Activated T-cell treated with anti-CD3 and anti-CD28 coated beads, Interleukin-2, amount 50 U/mL, for 24 hours (primary cell): ENCODE measurements at places on chromosomes 16 and 17.

DNA sequence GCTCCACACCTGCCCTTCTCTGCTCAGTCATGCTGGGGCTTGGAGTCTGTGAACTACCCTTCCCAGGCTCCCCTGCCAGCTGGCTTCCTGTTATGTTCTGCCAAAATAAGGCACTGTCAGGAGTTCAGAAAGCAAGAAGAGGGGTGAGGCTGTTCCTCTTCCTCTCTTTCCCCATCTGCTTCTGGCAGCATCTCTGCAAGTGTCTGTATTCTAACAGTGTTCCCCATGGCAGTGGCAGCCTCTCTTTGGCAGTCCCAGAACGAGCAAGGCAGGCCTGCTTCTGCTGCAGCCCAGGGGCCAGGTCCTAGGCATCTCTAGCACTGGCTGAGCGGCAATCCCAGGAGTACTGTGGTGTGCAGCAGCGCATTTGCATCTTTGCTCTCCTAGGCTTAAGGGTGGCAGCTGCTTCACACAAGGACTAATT, 219.1 kb downstream of the STX8 start:
- no peak for DNase-seq

DNA sequence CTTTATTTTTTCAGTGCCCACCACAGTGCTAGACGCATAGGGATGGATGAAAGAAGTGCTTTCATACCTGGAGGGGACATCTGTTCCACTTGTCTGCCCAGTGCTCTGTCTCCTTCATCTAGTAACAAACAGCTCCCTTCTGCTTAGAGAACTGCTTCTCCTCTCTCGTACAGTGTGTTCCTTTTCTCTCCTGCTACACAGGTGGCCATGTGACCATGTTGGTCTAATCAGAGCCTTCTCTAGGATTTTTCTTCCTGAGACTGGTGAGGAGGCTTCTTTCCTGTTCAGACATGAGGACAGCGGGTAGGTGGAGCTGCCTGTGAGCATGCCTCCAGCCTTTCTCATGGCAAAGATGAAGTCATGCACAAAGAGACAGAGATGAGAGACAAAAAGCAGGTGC, 182.7 kb downstream of the TMEM132E start:
- DNase-seq = no peak

GRCh38 chr17:42118545-42118944, 2.6 kb downstream of the KAT2A start:
- DNase-seq = no peak

DNA sequence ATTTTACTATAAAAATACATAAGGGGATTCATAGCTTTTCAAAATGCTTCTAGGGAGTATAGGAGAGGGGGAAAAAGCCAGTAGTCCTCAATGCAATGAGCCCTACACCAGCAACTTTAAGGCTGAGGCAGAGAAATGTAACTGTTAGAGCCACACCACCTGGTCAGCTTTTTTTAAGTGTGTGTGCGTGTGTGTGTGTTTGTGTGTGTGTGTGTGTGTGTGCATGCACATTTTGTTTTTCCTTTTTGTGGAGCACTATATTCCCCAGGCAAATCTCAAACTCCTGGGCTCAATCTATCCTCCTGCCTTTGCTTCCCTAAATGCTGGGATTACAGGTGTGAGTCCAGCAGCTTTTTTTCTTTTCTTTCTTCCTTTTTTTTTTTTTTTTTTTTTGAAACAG, 2.3 kb upstream of the MEIOC start:
- no peak for DNase-seq

DNA sequence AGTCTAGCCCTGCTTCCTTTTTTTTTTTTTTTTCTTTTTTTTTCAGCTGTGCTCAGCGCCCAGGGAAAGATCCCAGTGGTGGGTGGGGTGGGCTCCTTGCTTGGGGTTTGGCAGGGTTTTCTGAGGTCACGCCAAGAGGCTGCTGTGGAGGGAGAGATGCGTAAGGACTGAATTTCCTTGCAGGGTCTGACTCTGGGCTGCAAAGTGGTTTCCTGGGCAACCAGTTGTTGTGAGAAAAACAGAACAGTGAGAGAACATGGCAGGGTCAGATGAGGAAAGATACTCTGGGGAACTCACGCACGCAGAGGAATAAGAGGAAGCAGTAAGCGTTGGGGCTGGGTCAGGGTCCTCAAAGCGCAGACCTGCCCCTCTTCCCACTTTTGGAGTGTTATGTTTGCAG, 119.5 kb downstream of the IRF8 start:
- DNase-seq = peak; percentile 22

DNA sequence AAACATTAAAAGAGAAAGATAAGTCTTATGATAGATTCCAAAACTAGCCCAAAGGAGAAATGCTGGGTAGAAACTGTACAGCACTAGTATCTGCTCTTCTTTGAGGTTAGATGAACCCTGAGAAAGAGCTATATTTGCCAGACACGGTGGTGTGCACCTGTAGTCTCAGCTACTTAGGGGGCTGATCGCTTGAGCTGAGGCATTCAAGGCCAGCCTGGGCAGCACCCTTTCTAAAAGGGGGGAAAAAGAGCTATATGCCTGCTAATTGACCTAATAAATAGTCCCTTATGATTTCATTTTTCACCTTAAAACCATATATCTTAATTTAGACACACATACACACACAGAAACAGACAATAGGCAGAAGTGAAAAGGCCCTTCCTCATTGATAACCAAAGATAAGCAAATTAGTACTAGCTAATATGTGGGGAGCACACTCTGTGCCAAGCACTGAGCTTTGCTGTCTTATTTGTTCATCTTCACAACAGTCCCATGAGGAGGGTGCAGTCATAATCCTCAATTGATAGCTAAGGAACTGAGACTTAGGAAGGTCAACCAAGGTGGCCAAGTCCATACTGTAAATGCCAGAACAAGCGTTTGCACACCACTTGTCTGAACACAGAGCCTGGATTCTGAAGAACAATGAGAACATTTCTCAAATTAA, 56.6 kb upstream of the NLK start:
- DNase-seq = no peak

DNA sequence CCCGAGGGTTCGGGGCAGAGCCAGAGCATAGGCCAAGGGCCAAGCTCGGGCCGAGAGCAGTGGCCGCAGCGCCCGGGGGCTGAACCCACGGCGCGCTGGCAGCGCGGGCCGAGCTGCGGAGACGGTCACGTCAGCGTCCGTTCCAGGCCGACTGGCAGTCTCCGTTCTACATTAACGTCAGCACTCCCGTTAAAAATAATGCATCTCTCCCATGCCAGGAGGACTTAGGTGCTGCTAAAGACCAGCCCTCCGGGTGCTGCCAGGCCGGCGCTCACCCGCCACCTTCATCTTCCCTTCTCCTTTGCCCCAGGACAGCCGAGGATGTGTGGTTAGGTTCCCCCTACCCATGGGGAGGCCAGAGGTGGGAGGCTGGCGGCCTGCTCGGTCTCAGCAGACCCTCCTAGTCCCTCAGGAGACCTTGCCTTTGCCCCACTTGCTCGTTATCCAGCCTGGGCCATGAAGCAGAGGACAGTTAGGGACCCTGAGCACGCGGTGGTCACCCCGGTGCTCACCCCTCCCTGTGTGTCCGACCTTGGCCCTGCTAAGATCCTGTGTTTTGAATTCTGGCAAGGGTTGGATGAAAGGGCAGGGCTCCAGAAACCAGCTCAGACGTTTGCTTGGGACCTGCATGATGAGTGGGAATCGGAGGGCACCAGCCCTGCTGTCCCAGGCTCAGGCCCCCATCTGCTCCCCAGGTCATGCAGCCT, 572 bp downstream of the MPG start:
- no peak for DNase-seq

- no peak for DNase-seq
These were observed 3.7 kb downstream of the KLHDC4 start for GRCh38 chr16:87762071-87762571.

DNA sequence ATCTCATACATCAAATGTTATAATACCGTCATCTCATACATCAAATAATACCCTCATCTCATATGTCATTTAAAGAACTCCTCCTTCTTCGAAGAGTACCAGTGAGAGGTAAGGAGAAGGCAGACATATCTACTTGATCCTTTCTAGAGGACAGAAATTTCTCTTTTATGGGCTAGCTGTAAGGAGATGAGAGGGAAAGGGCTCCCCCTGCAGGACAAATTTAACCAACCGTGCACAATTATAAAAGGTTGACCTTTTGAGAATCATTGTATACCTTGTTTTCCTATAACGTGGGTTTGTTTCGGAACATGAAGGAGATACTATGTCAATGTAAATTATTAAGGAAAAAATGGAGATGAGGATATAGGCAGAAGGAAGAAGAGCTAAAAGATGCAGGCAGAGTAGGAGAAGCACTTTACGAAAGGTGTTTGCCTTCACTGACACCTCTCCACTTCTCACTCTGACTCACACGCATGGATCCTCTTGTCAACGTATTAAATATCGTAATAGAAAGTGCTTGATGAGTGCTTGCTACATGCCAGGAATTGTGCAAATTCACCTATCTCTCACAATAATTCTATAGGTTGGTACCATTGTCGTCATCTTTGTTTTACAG, 465.9 kb upstream of the ERCC4 start:
- no peak for DNase-seq

- DNase-seq = peak; percentile 89
These were observed at the start of gene STX8 for GRCh38 chr17:9575381-9576101. Gene STX8, minus strand, starts transcription at chr17:9575820. Its CDS starts 12 bp downstream, at chr17:9575808.

DNA sequence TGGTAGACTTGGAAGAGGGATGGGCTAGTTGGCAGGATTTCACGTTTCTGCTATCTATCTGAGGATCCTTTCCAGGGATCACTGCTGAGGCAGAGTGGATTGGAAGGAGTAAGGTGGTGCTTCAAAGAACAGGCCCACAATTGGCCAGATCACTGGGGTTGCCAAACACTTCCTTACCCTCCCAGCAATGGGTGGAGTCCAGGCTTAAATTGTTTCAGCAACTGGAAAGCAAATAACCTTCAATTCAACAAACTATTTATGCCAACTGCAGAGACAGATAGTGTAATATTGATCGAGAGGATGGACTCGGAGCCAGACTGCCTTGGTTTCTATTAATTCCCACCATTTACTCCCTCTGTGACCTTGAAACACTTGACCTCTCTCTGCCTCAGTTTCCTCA, 2.1 kb downstream of the ARRB2 start:
- no peak for DNase-seq

DNA sequence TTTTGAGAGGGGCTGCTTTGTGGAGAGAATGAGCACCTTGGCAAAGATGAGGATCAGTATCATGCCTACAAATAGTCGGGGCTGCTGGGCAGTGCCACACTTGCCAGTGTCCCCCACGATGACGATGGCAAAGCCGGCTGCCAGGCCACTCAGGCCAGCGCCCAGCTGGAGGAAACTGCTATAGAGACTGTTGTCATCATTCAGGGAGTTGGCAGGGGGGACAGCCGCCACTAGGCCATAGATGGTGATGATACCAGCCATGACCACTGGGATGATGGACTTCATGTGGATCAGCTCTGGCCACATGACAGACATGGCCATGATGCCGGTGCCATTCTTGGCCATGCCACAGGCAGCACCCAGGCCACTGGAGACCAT, 23.8 kb downstream of the MINK1 start:
- no peak for DNase-seq

DNA sequence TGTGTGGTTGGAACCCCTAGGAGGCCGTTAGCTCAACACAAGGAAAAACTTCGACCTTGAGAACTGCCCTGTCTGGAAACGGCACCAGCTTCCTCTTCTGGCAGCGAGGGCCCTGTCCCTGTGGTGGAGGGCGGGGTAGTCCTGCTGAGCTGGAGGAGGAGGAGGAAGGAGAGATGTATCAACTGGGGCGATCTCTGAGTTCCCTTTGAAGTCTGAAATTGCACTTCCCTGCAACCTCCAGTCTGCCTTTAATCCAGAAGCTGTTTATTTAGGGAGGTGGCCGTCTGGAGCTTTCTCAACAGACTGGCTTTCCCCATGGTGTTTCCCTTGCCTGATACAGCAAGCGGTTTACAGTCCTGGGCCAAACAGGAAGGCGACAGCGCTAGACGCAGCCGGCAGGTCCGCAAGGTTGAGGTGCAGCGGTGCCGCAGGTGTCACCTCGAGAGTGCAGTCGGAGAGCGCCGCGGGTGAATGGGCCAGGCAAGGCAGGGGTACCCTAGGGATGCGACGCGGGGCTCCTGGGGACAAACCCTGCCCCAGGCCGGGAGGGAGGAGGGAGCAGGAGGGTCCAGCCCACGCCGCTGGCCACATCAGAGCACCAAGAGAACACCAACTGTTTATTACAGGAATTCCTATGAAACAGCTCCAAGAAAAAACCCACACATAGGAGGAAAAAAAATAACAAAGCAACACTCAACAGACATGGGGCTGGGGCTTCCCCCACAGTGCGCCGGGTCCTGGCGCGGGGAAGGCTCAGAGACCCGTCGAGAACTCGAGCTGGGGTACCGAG, 11.4 kb upstream of the MRPS23 start:
- peak; percentile 57 for DNase-seq

DNA sequence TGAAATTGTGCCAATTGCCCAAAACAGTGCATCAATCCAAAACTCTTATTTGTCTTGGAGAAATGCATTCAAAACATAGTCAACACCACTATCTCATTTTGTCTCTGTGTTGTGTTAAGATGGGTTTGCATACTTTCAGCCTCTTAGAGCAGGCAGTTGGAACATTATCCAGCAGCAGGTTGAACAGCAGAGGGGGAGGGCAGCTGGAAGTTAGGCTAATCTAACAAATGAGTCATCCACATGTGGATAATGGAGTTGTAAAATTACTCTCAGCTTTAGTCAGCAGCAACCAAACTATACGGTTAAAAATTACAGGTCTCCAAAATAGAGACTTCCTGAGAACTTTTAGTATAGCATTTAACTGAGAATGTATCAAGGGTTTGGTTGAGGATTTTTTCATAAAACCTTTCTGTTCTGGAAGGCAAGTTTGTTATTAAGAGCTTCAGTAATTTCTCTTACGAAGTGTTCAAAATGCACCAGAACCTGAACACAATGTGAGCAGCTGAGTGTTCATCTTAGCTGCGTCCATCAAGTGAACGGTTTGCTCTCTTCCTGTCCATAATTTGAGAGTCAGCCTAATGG, 46.3 kb downstream of the PRKCA start:
- no peak for DNase-seq

GRCh38 chr17:42783062-42783790, 2.8 kb downstream of the WNK4 start:
- DNase-seq = no peak

- no peak for DNase-seq
These were observed 70.1 kb upstream of the BCO1 start for GRCh38 chr16:81168406-81168805.

DNA sequence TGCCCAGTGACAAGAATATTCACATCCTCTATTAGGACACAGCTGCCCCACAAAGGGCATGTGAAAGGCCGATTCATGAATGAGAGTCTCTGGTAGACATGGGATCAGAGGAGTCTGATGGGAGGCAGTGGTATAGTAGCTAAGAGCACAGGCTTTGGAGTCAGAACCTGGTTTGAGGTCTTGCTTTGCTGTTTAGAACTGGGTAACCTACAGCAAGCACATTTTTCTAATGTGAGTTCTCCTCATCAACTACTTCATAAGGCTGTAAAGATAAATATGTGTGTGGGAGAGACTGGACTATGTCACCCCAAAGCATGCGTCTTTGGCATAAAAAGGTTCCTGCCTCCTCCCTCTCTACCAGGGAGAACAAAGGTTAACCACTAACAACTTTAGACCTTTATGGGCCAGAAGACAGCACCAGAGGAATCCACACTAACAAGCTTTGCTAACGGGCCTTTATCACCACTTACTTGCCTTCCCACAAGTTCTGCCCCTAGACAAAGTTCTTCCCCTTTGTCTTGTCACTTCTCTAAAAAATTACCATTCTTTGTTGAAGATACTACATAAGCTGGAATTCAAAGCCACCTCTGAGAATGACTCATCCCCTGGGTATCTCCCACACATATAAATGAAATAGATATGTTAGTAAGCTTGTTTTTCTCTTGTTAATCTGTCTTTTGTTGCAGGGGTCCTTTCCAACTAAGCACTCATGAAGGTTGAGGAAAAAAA, 21.1 kb downstream of the CDR2 start:
- no peak for DNase-seq
